ENCODE measurements at places on chromosomes 7 and 10.
A peak's percentile ranks its signal among the peaks of the same experiment; 100 is the strongest.

DNA sequence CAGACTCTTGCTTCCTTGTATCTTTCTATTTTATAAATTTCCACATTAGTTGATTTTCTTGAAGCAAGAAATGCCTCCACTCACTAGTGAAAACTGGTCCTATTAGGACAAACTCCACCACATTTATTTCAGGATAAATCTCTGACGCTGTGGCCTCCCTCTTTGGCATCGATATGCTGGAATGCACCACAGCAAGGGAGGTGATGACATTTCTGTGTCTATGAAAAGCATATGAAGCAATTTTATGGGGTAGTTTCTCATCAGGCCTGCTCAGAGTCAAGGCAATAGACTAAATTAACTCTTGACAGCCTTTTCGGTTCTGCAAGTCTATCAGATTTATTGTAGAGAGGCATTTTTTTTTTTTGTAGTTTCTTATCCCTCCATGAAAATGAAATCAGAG, 304.4 kb downstream of the ZEB1 start:
- DNase-seq, result peak; percentile 95

GRCh38 chr7:142896151-142896550, 10.6 kb upstream of the TRPV6 start:
- DNase-seq, result no peak

DNA sequence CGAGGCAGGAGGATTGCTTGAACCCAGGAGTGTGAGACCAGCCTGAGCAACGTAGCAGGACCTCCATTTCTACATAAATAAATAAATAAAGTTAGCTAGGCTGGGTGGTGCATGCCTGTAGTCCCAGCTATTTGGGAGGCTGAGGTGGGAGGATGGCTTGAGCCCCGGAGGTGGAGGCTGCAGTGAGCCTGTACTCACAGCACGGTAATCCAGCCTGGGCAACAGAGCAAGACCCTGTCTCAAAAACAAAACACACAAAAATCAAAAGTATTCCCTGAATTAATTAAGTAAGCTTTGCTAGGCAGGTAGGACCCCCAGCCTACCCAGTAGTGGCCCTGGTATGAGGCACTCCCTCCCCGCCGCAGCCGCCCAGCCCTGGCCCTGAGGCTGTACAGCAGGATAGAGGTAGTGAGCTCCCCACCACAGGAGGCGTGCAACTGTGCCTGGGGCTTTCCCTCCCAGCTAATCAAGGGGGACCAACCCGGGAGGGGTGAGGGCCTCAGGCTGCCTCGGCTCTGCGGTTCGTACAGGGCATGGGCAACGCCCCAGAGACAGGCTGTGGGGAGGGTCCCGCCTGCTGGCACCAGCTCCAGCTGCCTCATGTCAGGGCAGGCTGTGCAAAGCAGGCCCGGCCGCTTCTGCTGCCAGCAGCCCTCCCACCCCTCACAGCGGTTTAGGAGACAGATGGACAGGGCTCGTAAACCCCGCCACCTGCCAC, 1.0 kb upstream of the CYP2W1 start:
- DNase-seq, result no peak

- DNase-seq, result peak; percentile 53
Measured at GRCh38 chr10:80204677-80205476, 460 bp downstream of the ANXA11 start.

DNA sequence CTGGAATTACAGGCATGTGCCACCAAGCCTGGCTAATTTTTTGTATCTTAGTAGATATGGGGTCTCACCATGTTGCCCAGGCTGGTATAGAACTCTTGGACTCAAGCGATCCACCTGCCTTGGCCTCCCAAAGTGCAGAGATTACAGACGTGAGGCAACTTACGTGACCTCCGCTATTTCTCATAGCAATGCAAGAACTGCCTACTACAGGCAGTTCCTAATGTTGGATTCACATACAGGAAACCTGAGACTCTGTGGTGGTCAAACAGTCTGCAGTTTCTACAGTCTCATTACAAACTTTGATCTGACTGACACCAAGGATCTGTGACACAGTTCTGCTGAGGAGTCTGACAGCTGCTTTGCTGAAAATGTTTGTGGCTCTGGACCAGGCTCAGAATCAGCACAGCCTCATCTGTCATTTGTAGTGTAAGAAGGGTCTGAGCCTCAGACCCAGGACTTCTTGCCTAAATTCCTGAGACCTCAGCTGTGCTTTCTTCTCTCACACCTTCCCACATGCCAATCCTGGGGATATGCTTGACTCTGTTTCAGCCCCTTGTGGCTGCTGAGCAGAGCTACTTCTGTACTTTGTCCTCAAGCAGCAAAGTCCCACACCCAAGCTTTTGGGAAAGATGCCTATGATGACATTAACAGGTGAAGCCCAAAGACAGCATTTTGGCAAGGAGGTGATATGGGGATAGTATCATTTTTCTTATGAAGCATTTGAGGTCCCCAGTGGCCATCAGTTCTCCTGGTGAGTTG, 48.0 kb upstream of the CYP2C9 start:
- DNase-seq, result no peak

- no peak for DNase-seq
Measured at GRCh38 chr10:78523453-78523852, 489.8 kb downstream of the RPS24 start.

DNA sequence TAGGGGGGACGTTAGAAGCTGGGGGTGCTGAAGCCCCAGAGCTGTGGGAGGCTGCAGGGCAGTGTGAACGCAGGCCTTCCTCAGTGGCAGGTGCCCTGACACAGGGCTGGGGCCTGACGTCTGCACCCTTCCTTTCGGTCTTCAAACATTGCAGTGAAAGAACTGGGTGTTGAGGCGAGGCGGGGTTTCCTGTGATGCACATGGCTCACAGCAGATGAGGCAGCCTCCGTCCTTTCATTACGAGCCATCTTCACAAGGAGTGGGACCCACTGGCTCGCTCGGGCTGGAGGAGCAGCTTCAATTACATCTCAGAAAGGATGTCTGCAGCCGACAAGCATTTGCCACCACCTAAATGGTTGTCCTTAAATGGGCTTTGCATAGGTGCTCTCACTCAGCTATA, 180.3 kb upstream of the SHH start:
- DNase-seq, result no peak

GRCh38 chr7:124688991-124689390, 76.6 kb downstream of the GPR37 start:
- DNase-seq, result no peak

- DNase-seq, result no peak
Measured at GRCh38 chr10:77865580-77866324, 60.8 kb downstream of the DLG5 start.

DNA sequence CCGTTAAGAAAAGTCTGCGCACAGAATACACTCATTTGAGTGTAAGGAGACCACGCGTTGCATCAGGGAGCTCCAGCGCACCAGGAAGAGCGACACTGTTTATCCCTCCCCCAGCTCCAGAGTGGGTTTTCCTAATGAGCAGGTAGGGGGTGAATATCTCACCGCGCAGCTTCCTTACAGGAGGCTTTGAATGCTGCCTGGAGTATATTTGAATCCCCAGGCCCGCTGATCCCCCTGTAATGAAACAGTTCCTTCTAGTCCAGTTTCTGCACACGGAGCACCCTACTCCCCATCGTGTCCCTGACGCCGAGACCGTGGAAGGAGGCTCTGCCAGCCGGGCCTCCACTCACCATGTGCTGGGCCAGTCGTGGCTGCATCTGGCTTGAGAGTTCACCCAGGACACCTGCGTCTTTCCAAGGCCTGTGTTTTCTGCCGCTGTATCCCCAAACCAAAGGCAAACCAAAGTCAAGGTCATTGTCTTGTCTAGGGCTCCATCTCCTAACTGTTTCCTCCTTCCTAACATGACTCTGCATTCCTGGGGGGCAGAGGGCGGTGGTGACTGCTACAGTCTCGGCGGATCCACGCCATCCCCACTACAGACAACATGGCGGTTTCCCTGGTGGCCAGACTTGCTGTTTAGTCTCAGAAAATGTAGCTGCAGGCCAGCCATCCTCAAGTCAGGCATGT, 167.8 kb downstream of the USP6NL start:
- DNase-seq, result no peak

GRCh38 chr7:26667514-26668133, 196.8 kb downstream of the SKAP2 start:
- DNase-seq, result peak; percentile 89

- no peak for DNase-seq
Measured at GRCh38 chr7:91383905-91384274, 119.7 kb downstream of the FZD1 start.

- DNase-seq, result no peak
Measured at GRCh38 chr7:134925766-134926165, 60.5 kb upstream of the AGBL3 start.

GRCh38 chr10:8830048-8830447, 775.6 kb downstream of the GATA3 start:
- DNase-seq, result no peak

DNA sequence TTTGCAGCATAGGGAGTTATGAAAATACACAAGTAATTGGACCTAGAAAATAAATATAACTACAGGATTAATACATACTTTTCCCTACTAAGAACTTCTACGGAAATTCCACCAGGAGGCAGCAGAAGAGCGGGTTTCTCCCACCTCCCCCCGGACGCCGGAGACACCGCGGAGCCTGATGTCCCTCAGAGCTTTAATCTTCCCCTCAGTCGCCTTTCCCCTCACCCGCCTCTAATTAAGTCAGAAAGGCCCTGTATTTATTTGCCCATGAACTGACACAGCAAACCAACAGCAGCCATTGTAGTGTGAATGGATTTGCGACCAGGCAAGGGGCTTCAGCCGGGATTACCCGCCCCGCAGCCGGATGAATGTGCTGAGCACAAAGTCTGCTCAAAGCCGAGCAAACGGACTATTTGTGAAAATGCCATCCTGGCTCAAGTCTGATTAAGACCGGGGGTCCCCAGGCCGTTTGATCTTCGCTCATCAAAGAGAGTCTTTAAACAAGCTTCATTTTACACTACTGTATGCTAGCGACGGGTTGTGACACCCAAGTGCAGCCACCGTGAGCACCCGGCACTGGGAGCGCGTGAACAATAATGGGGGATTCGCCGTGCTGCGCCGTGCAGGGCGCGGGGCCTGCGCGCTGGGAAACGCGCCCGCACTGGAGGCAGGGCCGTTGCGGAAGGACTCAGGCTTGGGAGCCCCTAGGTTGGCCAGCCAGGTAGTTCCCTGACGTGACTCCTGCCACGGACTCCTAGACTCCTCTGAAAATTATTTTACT, 5.6 kb upstream of the DKK1 start:
- peak; percentile 79 for DNase-seq

- no peak for DNase-seq
Measured at GRCh38 chr10:92747600-92747999, 57.8 kb downstream of the HHEX start.

- peak; percentile 19 for DNase-seq
Measured at GRCh38 chr7:20158684-20159083, 58.5 kb downstream of the MACC1 start.

- no peak for DNase-seq
Measured at GRCh38 chr10:109895848-109896247, 27.5 kb downstream of the XPNPEP1 start.

GRCh38 chr10:52314822-52315552, 906 bp downstream of the DKK1 start:
- DNase-seq, result peak; percentile 59

DNA sequence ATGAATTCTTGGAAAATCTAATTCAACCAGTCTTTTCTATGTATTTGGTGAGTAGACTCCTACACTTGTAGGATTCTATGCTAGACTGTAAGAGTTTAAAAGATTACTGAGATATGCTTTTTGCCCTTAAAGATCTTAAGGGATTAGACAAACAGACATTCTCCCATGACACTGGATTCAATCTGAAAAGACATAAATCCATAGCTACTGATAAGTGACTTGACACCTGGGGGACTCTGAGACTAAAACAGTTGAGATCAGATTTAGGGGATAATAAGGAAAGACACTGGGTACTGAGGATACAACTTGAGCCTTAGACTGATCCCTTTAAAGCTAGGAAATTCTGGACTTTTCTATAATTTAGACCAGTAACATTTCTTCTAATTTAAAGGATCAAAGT, 1233.4 kb downstream of the XPNPEP1 start:
- DNase-seq, result no peak

GRCh38 chr7:7639421-7639820, 1.1 kb upstream of the UMAD1 start:
- DNase-seq, result peak; percentile 0

- no peak for DNase-seq
Measured at GRCh38 chr7:2084781-2085505, 147.8 kb downstream of the MAD1L1 start.

DNA sequence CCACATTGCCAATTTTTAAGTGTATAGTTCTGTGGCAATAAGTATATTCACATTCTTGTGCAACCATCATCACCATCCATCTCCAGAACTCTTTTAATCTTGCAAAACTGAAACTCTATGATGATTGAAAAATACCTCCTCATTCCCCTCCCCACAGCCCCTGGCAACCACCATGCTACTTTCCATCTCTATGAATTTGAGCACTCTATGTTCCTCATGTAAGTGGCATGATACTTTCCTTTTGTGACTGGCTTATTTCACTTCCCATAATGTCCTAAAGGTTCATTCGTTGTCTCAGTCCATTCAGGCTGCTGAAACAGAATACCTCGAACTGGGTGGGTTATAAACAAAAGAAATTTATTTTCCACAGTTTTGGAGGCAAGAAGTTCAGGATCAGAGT, 23.4 kb upstream of the EGR2 start:
- no peak for DNase-seq

DNA sequence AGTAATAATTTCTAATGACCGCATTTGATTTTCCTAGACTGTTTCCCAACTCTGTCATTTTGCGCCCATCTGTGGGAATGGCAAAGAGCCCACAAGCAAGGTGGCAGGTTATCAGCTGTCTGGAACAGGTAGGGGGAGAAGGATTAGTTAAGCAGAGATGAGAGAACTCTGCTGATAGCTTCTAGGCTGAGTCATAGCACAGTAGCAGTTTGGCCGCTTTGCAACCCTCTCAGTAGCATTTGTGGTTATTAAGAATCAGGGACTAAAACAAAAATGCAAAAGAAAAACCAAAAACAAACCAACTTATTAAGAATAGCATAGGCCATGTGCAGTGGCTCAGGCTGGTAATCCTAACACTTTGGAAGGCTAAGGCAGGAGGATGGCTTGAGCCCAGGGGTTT, 602.7 kb upstream of the SORCS1 start:
- DNase-seq, result no peak

DNA sequence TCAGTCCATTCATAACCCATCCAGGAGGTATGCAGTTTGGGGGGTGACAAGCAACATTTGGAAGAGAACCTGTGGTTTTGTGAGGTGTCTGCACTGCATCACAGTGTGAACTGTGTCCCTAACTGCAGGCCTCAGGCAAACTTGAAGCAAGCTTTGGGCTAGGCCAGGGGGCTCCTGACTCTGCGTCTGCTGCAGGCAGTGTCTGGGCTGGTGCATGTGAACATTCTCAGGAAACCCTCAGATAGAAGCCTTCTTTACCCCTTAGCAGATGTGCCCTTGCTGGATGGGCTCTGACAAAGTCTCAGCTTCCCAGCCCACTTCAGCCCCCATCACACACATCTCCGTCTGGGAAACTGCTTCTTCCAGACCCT, 61.0 kb downstream of the VIPR2 start:
- DNase-seq, result no peak

- peak; percentile 52 for DNase-seq
Measured at GRCh38 chr7:91565499-91566401, 301.5 kb downstream of the FZD1 start.

- no peak for DNase-seq
Measured at GRCh38 chr10:31792745-31793144, 135.9 kb downstream of the ARHGAP12 start.
